ENCODE measurements at places on chromosomes 16 and 17. TPM values are rescaled to one million over a fixed set of nuclear protein-coding genes. Genes with fewer than 3 reads are reported as not detected.

GRCh38 chr17:14725729-14726128, 424.8 kb downstream of the HS3ST3B1 start:
- DNase-seq: no peak

The TNP2 gene
- total RNA-seq: not detected

The SLC12A3 gene
- not detected for total RNA-seq

The CCL2 gene
- 39.7 TPM for total RNA-seq

The KRTAP17-1 gene
- not detected for total RNA-seq

GRCh38 chr17:16044487-16044886, 44.9 kb downstream of the TTC19 start:
- DNase-seq: no peak

GRCh38 chr16:13435873-13436474, 484.0 kb upstream of the ERCC4 start:
- DNase-seq: no peak

- no peak for DNase-seq
Measured at GRCh38 chr16:82655720-82656490, 29.1 kb downstream of the CDH13 start.

The MT1M gene
- 40.0 TPM for total RNA-seq

The BLTP2 gene
- total RNA-seq: 159 TPM

DNA sequence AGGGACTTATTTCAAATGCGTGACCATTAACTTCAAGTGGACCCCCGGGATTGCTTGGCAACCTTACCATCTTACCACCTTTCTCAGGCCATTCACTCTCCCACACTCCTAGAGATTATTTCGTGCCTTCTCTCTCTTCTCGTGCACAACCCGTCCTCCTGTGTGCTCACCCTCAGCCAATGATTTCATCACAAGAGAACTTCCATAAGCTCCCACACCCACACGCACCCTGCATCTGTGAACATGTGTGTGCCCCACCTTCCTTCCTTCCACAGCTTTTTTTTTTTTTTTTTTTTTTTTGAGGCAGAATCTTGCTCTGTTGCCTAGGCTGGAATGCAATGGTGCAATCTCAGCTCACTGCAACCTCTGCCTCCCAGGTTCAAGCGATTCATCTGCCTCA, 27.4 kb upstream of the CDH3 start:
- no peak for DNase-seq

DNA sequence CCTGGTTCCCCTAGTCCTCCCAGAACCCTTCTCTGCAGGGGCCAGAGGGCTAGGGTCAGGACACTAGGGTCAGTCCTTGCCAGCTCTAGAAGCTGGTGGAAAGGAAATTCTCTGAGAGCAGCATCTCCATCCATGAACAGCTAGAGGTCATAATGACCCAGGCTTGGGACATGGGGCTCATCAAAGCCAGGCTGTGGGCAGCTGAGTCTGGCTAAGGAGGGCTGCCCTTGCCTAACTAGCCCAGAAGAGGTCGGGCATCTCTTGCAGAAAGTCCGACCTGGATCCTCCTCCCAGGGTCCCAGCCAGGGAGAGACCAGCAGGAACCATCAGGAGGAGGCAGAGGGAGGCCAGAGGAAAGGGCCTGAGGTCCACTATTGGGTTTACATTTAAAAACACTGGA, 4.3 kb downstream of the MPO start:
- no peak for DNase-seq

DNA sequence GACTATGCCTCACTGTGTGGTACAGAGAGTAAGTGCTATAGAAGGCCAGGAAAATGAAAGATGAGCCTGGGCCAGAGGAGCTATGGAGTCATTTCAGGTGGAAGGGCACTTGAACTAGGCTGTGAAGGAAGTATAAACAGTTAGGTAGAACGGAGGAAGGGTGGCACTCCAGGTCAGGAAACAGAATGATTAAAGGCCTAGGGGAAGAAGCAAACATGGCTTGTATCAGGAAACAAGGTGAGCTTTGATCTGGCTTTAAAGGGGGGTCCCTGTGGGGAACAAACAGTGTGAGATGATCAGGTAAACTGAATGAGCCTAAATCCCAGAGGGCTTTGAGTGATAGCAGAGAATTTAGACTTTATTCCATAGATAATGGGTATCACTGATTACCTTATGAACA, 16.9 kb downstream of the MAP3K3 start:
- DNase-seq: no peak

DNA sequence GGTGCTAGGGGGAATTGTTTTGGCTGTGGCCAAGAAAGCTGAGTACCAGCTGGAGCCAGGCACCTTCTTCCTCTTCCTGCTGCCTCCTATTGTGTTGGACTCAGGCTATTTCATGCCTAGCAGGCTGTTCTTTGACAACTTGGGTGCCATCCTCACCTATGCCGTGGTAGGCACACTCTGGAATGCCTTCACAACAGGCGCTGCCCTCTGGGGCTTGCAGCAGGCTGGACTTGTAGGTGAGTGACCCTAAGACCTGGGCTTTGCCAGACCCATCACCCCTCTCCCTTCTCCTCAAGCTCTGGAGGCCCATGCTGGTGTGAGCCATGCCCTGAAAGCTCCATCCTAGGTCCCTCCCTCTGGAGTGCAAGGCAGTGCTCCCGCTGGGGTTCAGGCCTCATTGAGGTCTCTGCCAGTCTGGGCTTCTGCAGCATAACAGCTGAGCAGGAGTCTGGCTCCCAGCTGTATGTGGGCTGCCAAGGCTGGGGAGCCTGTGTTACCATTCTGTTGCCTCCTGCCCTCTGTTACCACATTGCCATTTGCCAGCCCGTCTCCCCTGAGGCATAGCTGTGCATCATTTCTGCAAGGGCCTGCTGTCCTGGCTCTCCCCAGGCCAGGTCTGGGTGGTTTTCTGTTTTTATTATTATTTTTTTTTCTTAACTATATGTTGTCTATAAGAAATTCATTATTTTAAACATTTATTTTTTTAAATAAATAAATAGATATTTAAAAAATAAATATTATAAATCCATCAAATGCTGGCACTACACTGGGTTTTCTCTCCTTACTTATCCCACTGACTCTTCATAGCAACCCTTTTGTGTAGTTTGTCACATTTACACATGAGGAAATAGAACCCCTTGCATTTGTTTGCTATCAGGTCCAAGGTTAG, 4.1 kb downstream of the SLC9A5 start:
- DNase-seq: peak; percentile 6

The CD300LG gene
- not detected for total RNA-seq

The HOXB7 gene
- 10.9 TPM for total RNA-seq

DNA sequence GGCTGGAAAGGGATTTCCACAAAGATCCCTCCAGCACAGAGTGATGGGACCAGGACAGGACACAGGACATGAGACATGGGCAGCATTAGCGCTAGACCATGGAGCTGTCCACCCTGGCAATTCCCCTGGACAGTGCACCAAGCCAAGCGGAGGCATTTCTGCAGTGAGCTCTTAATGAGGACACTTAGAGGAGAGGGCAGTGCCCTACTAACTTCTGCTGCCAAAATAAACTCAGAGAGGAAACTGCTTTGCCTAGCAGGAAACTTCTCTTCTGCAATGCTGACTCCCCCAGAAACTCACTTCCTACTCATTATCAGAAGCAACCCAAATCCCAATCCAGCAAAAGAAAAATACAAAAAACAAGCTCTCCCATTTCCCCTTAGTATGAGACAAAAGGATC, 119.2 kb downstream of the HS3ST2 start:
- DNase-seq: no peak

DNA sequence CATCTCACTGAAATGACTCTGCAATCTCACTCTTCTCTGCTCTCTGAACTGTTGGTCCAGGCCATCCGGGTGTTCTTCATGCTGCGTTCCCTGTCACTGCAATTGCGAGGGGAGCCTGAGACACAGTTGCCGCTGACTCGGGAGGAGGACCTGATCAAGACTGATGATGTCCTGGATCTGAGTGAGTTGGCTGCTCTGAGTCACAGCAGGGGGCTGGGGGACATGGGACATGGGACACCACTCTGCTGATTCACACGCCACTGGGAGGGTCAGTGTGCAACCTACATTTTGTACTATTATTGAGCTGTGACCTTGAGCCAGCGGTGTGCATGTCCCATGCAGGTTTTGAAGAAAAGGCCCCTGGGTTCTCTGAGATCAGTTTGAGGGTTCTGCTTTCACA, 116.5 kb downstream of the CLEC16A start:
- no peak for DNase-seq

- no peak for DNase-seq
Measured at GRCh38 chr16:12535535-12536411, 267.9 kb downstream of the CPPED1 start.

Measured in mucosa of descending colon (tissue), 3 donors.